ENCODE measurements at places on chromosomes 5 and 9. TPM values are rescaled to one million over a fixed set of nuclear protein-coding genes. Genes with fewer than 3 reads are reported as not detected.
A peak's percentile ranks its signal among the peaks of the same experiment; 100 is the strongest.

DNA sequence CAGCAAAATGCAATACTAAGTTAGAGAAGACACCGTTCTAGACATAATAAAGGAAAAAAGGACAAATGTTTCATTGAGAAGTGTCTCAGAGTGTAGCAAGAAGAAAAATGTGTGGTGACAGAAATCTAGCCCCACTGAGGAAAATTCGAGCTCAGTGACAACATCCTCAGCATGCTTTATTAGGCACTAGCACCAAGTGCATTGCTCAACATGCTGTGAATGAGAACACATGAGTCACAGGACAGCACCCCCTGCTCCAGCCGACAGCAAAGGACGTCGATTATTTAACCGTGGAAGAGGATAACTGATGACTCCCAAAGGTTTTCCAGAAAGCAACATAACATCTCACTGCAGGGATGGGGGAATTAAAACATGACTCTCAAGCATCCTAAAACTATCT lies 182.7 kb downstream of the GNAQ start:
- peak; percentile 96 for DNase-seq

Gene SHOC1
- total RNA-seq = not detected

GRCh38 chr5:61232490-61233050 lies 70.3 kb upstream of the SMIM15 start:
- DNase-seq = no peak

- DNase-seq = no peak
Observed at GRCh38 chr5:33422191-33422590, 18.6 kb upstream of the TARS1 start.

Gene TAF11L2
- not detected for total RNA-seq

DNA sequence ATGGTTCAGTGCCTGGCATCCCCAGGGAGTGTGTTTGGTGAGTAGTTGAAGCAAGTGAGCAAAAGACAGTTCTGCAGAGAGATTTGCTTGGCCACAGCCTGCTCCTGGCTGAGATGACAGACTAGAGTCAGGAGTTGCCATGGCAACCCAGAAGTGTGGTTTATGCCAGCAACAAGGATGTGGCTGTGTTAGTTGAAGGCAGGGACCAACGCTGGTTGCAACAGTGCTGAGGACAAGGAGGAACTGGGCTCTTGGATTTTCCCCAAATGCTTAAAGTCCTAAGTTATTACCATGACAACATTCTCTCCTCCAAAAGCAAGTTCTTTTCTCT lies 2.7 kb downstream of the NXNL2 start:
- DNase-seq = peak; percentile 94

- peak; percentile 63 for DNase-seq
Observed at GRCh38 chr5:6583049-6583880, 49.6 kb downstream of the NSUN2 start.

- no peak for DNase-seq
Observed at GRCh38 chr9:2984491-2984890, 140.6 kb upstream of the PUM3 start.

- peak; percentile 80 for DNase-seq
Observed at GRCh38 chr5:53262348-53262970, 152.9 kb upstream of the MOCS2 start.

DNA sequence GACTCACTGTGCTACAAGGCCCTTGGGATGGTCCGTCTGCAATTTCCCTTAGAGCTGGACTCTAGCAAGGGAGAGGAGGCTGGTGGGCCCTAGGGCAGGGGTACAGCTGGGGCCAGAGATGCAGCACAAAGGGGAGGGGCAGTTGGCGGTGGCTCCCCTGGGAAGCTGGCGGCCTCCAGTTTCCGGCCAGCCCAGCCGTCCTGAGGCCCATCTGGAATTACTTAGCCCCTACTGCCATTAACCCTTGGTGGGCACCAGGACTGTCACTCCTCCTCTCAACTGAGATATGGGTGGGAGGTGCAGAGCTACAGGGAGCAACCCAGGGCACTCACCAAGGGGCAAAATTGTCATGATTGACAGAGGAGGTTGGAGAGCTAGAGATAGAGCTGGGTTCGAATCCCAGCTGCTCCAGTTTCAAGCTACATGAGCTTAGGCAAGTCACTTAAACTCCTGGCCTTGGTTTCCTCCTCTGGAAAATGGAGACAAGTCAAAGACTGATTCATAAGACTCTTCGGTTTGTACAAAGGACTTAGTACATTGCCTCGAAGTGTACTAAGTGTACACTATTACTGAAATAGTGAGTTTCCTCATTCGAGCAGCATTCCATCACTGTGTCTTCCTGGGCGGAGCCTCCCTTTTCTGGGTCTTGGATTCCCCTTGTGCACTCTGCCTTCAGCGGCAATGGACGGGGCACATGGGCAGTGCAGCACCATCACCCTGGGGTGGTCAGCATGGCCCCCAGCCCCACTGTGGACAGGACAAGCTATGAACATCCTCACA lies 2.7 kb upstream of the PDGFRB start:
- peak; percentile 79 for DNase-seq

DNA sequence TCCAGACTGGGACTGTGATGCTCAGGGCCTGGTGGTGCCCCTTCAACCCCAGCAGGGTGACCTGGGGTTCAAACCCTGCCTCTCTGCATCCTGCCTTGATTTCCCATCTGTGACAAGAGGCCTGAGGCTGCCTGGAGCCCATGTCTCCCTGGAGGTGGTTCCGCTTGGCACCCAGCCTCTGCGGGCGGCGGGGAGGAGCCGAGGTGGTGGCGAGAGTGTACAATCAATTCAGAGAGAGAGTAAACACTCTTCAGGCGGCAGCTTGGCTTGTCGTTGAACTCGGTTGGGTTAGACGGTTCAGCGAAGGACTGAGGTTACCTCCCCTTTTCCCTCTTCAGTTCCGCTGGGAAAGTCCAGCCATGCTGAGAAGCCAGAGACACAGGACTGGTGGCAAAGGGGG lies 39.3 kb downstream of the NTNG2 start:
- no peak for DNase-seq

Gene HAND1
- not detected for total RNA-seq

- no peak for DNase-seq
Observed at GRCh38 chr5:14574096-14574495, 7.5 kb upstream of the OTULINL start.

DNA sequence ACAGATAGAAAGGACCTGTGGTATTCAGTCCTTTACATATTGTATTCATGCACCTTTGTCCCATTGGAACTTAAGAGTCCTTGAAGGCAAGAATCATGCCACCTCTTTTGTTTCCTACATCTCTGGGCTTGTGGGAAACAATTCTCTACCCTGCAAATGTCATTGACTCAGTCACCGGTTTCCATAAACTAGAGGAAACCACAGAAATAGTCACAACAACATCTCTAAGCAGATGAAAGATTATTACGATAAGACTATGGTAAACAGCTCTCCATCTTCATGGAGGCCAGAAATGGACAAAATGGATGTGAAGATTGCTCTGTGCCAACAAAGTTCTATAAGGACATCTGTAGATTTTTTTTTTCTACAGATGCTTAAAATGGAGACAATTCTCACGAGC lies 165.5 kb downstream of the PIK3R1 start:
- DNase-seq = no peak

DNA sequence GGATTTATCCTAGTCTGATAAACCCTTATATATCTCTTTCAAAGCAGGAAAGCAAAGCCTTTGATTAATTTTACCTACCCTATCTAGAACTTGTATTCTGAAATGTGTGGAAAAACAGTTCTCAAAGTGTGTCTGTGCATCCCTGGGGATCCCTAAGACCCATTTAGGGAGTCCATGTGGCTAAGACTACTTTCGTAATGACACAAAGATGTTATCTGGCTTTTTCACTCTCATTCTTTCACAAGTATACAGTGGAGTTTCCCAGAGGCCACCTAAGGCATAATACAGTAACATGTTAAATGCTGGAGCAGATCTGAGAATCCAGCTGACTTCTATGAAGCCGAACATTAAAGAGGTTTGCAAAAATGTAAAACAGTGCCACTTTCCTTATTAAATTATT lies 54.3 kb upstream of the TNFSF15 start:
- no peak for DNase-seq

DNA sequence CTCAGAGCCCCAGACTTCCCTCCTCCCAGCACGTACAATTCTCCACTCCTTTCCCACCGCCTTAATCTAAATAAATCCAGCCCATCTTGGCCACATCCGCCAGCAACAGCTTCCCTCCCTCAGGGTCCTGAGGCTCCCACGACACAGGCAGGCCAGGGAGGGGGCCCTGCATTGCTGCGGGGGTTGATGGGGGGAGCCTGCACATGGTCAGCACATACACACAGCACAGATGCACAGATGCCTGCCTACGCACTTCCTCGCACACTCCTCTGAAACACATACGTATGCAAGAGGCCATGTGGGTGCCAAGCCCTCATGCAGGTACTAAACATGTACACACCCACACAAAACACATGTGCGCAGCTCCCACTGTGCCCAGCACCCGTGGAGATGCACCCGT lies 14.8 kb downstream of the PDGFRB start:
- DNase-seq = peak; percentile 36

- no peak for DNase-seq
Observed at GRCh38 chr9:75128535-75128934, 40.2 kb downstream of the OSTF1 start.

Gene PCDHAC1
- total RNA-seq = not detected

Gene PLPP1
- total RNA-seq = 78.6 TPM

- peak; percentile 51 for DNase-seq
Observed at GRCh38 chr5:53123702-53124101, 14.1 kb upstream of the MOCS2 start.

Gene DBH
- not detected for total RNA-seq

Gene SEMA6A
- not detected for total RNA-seq

Gene ENTR1
- total RNA-seq = 50.2 TPM
